ENCODE measurements at places on chromosomes 6 and 20.

DNA sequence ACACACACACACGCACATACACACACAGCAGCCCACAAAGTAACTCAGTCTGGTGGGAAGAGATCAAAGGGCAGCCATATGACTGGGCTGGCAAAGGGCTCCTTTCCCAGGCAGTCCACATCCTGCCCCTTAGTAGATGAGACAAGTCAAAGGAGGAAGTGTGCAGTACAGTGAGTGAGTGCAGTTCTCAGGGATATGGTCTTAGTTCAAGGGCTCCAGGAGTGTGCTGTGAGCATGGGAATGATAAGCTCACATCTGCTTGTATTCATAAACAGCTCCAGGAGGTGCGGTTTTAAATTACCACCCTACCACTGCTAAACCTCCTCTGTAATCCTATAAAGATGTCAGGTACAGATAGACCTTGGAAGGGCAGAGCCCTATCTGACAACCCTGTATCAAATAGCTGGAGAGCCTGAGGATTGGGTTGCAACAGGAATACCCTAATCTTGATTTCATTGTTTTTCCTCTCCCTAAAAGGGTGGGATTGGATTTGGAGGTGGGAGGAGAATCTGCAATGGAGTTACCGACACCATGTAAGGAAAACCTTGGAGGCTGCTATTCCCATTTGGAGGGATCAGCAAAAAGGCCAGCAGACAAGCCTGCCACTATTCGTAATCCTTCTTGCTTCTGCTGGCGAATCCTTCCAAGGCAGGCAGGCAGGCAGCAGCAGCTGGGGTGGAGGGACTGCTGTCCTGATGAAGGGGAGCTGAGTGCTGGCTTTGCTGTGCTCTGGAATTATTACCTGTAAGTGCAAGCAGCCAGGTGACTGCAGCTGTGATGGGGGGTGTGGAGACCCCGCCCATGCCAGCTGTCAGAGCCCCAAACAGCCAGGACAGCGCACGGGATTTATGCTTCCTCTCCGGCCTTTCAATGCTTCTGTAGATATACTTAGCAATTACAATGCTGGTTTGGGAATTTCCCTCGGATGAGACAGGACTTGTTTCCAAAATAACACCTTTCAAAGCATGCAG is 342.7 kb downstream of the PRL start:
- DNase-seq = no peak

DNA sequence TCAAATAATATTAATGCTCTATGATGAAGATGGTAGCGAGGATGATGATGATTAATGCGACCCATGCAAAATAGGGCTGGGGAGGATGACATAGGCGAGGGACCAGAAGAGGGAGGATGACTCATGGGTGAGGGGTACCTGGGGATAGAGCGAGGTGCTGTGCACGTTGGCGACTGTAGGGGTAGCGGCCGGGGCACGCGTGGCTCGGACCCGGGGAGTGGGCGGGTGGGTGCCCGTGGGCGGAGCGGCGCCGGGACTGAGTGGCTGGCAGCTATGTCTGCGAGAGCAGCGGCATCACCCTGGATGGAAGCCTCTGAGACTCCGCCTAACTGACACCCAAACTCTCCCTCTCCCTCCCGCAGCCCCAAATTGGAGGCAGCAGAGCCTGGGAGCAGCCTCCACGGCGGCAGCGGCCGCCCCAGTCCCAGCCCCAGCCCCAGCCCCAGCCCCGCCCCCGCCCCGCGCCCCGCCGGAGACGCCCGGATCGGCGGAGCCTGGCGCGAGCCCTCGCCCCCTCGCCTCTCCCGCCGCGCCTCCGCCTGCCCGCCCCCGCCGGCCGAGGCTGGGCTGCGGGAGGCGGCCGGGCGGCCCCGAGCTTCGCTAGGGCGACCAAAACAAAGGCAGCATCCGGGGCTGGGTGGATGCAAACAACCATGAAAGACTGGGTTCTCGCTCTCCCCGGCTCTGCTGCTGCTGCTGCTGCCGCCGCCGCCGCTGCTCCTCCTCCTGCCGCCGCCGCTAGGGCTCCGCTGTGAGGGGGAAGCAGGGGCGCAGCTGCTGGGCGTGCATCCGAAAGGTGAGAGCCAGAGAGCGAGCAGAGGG is at the start of gene RIMS1:
TSS of gene RIMS1 (plus strand) at position 367 of the 822 bp plus-strand sequence. CDS start 474 bp downstream, outside the sequence.
- DNase-seq = peak; percentile 26

DNA sequence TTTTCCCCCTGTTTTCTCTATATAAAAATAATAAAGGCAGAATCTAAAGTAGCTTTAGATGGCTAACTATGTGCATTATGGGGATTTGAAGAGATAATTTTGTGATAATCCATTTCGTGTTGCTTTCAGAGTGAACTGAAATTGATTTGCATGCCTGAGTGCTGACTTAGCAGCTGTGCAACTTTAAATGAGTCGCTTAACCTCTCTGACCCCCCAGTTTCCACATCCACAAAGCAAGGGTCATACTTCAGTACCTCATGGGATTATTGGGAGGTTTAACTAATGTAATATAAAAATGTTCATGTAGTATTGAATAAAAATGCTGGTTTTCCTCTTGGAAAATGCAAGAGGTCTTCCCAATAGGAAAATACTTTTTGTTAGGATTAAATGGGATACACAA is 63.8 kb upstream of the FABP7 start:
- DNase-seq = no peak

DNA sequence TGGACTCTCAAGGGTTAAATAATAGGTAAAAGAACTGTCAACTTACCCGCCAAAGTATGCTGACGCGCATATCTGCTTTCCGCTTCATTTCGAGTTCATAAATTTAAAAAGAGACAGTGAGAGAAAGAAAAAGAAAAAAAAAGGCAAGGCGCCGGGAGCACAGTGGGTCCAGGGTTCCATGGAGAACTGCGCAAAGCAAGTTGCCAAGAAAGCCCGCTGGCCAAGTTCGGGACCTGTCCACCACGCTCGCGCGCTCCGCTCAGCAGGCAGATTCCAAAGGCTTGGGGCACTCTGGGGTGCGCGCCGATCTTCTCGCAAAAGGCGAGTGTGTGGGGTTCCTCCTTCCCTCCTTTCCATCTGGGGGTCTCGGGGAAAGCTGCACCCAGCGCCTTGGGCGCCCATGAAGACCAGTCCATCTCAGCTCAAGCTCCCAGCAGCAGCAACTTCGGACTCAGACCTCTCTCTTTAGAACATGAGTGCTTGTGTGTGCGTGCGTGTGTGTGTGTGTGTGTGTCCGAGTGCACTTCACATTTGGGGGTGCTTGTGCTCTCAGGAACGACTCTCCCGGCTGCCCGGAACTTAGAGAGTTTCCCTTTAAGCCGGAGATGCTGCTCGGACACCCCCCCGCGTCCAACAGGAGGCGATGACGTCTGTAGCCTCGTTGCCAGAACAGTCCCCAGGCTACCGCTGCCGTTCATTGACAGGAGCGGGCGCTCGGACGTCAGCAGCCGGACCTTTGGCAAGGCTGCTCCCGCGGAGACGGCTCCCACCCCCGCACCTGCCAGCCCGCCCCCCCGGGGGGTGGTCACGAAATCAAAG is 180.0 kb downstream of the TBXT start:
- DNase-seq = no peak

DNA sequence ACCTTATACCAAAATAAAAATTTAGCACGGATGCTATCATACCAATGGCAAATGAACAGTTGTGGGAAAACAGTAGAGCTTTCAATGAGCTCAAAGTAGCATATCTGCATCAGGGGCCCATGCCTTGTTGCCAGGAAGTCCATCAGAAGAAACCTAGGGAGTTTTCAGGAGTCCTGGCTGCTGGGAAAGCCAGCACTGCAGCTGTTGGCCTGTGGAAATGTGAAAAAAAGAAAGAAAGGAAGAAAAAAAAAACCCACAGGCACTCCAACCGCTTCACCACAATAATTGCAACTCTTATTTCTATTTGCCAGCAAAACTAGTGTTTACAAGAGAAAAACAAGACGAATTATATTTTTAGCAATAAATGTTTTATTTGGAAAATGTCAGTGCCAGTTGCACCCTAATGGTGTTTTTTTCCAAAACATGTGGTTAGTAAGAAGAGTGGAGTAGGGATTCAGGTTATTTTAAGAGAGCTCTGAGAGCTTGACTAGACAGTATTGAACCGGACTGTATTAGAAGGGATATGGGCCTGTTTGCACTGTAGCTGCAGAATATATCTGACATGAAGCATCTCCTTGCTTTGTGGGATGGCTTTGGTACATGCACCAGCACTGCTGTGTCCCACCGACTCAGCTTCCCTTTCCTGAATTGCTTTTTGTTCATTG is 137.3 kb downstream of the CCDC170 start:
- no peak for DNase-seq

All from left lung (tissue), 14 donors.